ENCODE measurements at places on chromosomes 7 and 10.

- DNase-seq, result no peak
Measured at GRCh38 chr10:121310151-121310711, 288.0 kb downstream of the FGFR2 start.

DNA sequence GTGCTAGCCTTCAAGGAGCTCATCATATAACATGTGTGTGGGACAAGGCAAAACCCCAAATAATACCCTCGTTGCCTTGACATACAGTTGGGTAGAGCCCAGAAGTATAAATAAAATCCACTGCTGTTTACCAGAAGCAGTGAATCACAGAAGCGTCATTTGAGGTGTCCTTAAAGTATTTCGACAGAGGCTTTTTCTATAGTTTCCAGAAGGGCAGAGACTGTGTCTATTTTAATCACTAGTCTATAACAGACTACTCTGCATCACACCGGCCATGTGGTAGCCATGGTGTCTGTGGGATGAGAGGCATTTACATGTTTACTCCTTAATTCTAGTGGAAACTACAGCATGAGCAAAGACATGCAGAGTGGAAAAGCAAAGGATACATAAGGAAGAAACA, 131.3 kb downstream of the CTTNBP2 start:
- DNase-seq, result no peak

GRCh38 chr7:34091321-34091917, 186.1 kb downstream of the BMPER start:
- DNase-seq, result no peak

DNA sequence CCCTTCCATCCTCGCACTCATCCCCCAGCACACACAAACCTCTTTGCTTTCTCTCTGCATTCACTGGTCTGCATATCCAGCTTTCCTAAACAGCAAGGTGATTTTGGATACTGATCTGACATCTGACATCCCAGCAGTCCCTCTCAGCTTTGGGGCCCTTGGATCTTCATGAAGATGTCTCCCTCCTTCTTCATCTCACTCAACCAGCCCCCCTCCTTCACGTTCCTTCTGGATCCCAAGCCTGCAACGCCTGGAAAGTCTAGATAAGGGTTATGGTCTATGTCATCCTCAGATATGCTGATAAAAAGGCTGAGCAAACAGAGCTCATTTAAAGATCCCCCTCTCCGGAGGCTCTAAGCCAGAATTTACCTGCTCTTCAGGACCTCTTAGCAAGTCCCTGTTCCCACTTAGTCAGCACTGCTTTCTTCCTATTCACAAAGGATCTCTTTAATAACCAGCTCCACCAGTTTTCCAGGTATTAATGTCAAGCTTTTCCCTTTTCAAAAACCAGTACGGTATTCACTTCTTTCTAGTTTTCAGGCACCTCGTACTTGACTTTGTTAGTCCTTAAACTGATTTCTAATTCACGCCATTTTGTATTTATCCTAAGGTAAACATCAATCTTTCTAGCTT, 38.9 kb downstream of the CREB3L2 start:
- no peak for DNase-seq

Data from effector CD8-positive, alpha-beta T cell (primary cell).